ENCODE measurements at places on chromosomes 13 and 19. TPM values are rescaled to one million over a fixed set of nuclear protein-coding genes. Genes with fewer than 3 reads are reported as not detected.
A peak's percentile ranks its signal among the peaks of the same experiment; 100 is the strongest.

STK24 gene
- 44.0 TPM for polyA plus RNA-seq

DACH1 gene
- polyA plus RNA-seq: 0.10 TPM

LRRC25 gene
- polyA plus RNA-seq: 0.32 TPM

CYP2F1 gene
- polyA plus RNA-seq: not detected

SCGB2B2 gene
- 0.04 TPM for polyA plus RNA-seq

DNA sequence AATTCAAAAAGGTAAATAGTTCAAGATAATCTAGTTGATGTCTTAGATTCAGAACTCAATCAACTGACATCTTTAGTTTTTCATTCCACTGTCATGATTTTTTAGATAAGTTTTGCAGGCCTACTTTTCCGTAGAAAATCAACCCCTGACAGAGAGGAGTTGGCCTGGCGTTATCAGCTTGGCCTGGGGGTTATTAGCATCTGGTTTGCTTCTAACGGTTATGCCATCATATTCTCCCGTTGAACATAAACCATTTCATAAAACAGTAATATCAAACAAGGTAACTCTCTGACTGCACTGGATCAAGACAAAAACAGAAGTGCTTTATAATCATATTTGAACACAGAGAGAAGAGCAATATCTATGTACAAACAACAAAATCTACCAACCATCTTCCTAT, 130.8 kb upstream of the PCDH20 start:
- DNase-seq: no peak

- DNase-seq: no peak
These were observed 4.7 kb downstream of the ZNF536 start for GRCh38 chr19:30376826-30377425.

DNA sequence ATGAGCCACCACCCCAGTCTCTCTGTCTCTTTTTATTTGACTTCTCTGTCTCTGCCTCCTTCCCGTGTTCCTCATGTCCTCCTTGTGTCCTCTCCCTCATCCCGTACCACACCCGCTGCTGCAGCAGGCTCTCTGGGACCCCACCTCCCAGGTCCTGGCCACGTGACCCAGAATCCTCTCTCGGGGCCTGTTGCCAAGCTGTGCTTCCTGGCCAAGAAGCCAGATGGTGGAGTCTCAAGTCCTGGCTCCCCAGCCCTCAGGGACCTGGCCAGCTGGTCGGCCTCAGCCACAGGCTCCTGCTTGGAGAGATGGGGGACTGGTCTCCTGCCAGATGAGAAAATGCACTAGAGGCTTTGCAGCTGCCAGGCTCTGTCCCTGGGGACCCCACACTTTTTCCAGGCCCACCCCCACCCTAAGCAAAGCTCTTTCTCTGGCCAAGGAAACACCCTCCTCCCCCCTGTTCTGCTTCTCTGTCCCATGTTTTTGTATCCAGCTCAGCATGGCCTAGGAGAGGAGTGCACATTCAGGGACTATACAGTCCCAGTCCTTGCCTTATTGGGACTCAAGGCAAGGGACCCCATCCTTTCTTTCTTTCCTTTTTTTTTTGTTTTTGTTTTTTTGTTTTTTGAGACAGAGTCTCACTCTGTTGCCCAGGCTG, 34.3 kb upstream of the SHKBP1 start:
- DNase-seq: peak; percentile 61

DNA sequence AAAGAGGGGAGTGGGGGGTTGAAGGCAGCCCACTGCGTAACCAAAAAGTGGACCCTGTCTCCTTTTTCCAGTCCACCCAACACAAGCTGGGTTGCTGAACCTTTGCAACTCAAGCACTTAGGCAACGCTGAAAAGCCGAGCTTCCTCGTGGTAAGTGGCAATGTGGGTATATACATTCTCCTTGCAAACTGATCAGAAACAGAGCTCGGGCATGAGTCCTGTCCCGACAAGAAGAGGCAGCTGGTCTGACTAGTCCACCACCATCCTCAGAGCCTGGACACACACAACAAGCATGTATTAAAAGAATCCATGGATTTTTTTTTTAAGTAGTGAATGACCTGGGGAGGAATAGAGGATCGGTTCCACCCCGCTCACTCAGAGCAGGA, 240.6 kb upstream of the ZNF507 start:
- no peak for DNase-seq

DNA sequence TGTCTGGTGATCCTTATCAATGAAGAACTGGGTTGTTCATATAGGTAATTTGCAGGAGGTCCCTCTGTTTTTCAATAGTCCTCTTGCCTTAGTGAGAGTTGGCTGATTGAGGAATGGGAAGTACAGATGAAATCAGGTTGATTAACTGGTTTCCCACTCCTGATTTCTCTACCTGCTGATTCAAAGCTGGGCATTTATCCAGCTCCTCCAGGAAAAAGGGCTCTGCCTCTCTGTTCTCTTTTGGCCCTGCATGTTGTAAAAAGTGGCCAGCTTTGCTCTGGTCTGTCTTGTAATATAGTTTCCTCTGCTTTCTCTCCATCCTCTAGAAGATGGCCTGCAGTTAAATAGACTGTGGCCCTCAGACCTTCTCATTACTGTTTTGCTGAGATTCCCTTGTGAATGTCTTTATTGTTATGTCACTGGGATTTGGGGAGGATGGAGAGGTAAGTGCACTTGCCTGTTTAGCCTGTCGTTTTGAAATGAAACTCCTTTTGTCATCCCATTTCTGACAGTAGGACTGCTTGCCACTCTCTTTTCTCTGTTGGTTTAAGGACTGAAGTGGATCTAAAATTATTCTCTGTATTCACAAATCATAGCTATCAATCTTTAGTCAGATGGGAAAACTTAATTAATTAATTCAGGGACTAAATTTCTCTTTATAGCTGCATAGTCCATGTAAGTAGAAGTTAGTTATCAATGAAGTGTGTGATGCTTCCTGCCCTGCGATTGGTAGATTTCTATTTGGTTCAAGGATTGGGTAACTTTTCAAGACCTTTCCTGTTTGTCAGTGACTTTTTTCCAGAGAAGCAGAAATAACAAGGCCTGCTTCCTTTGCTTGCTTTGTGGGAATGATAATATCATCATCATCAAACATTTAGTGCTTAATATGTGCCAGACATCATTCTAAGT, 28.5 kb downstream of the GARRE1 start:
- DNase-seq: no peak
